ENCODE measurements at places on chromosomes 7 and 10. TPM values are rescaled to one million over a fixed set of nuclear protein-coding genes. Genes with fewer than 3 reads are reported as not detected.
A peak's percentile ranks its signal among the peaks of the same experiment; 100 is the strongest.

POLR1F gene
- 15.7 TPM for total RNA-seq

RAB19 gene
- total RNA-seq: 5.0 TPM

LIPN gene
- not detected for total RNA-seq

NODAL gene
- total RNA-seq: not detected

WNT2 gene
- total RNA-seq: not detected

ANKRD30A gene
- total RNA-seq: not detected

CPA2 gene
- 0.23 TPM for total RNA-seq

GPR26 gene
- not detected for total RNA-seq

TMEM176A gene
- not detected for total RNA-seq

STEAP1 gene
- total RNA-seq: 0.30 TPM

BHLHA15 gene
- total RNA-seq: not detected

ALOX5 gene
- 0.68 TPM for total RNA-seq

DNA sequence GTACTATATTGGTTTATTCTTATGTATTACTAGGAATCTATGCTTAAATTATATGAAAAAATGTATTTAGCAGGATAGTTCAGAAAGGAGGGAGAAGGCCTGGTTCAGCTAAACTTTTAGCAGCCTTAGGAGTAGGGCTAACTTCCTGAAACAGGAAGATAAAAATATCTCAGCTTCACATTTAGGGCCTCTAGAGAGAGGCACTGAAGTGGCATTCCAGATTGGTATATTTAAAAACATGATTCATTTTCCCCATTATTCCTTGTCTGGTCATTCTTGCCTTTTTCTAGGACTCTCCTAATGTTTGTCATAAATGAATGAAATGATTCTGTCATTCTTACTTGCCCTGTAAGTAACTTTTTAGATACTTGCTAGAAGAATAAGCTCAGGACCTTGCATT is 63.0 kb upstream of the CYP26C1 start:
- DNase-seq: no peak

DNA sequence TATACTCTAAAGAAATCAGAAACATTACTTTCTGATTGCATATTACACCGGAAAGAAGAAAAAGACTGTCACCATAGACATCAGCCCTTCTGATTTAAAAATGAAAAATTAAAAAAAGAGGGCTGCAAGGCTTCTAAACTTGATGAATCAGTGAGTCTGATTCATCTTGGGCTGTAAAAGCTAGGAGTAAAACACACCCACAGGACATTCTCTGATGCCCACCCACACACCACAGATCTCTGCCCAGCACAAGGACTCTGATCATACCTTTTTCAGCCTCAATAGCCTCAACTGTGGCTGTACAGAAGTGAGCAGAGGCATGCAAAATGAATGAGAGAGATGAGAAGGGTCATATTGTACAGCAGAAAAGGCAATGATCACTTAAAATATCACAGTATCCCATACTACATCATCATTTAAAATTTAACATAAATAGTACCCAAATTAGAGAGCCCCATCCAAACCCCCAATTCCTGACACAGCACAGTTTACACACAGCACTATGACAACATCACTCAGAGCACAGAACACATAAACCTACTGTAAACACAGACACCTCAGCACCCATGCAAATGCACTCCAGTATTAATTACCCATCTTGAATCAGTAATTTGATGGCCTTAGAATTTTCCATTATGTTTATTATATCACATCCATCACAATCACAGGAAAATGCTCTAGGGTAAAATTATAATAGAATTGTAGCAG is 6.4 kb upstream of the MSS51 start:
- DNase-seq: no peak

DNA sequence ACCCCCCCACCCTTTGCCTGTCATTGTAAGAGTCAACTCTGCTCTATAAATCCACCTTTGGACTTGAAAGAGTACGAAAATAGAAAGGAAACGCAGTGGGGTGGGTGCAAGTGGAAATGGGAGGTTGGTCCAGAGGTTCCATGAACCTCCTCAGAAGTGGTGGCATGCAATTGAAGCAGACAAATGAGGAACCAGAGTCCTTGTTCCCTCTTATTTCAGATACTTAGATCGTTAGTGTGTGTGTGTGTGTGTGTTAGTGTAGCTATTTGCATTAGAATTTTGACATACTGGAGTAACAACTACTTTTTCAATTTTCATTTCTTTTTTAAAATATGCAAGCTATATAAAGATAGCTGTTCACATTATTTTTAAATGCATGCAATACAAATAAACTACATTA is 18.1 kb upstream of the TFAM start:
- no peak for DNase-seq

DNA sequence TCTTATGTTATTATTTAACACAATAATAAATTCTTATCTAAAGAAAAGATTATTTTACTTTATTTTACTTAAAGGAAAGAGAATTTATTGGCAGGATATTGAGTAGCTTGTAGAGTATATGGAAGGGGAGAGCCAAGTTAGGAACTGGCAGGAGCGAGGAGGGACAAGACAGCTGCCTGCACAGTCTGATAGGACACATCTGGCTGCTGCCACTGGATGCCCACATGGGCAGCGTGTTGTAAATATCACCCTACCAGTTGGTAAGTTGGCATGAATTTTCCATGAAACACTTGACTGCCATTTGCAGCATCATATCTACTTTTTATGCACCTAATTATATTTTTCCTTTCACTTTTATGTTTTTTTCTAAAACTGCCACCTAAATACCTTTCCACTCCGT is 19.6 kb downstream of the SRI start:
- DNase-seq: no peak

DNA sequence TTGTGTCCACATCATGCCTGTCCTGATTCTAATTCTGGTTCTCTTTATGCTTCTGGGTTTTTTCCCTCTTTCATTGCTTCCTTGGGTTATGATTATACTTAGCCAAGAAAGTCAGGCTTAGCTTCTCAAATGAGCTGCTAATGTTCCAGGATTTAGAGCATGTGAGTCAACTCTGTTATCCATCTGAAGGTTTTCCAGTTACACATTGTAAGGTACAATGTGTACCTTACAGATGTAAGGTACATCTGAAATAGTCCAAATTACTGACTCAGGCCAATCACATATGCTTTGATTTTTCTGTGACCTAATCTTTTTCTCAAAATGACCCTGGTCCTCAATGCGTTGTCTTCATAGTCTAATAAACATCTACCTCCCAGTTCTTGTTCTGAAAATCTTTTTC is 13.3 kb upstream of the MIOS start:
- no peak for DNase-seq

GRCh38 chr10:100567826-100568225 is 32.1 kb downstream of the HIF1AN start:
- no peak for DNase-seq

DNA sequence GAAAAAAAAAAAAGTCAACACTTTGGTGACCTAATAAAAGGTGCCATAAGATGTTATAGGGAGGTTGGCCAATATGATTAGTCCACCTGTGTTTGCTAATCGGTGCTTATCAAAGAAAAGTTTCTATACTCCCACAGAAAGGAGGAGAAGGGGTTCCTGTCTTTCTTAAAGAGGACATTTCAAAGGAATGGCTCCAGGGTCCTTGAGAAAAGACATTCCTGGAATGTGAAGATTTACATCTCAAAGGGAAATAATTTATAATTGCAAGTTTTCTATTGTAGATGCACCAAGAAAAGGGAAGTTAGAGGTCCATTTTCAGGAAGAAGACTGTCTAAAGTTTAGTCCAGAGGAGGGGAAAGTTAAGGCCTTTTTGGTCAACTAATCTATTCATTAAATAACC is 715.3 kb downstream of the NXPH1 start:
- no peak for DNase-seq

- DNase-seq: no peak
Measured at GRCh38 chr10:62653254-62653653, 151.3 kb upstream of the ADO start.

DNA sequence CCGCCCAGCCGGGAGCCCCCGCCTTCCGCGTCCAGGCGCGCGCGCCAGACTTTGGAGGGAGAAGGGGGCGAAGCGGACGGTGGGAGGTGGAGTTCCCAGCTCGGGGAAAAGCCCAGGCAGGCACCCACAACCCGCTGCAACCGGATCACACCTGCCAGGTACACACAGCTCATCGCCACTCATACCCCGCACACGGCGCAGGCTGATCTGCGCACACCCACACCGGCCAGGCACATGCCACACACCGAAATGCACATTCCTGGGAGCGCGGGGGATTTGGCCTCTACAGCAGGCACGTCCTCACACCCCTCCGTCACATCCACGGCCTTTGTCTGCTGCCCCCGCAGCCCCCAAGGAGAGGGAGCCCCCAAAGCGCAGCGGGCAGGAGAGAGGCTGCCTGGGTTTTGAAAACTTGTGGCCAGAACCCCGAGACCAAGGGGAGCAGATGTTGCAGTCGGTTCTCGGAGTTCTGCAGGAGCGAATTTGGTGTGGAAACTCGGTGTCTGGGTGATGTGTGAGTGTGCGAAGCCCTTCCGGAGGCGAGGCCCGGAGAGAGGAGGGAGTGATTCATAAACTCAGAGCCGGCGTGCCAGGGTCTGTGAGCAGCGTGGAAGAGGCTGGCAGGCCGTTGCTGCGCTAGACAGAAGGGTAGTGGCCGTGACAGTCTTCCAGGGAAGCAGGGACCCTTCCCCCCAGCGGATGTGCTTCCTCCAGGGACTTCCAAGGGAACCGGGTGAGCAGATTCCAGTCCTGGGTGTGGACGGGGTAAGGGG is 734 bp downstream of the CHST3 start:
- peak; percentile 48 for DNase-seq

- DNase-seq: no peak
Measured at GRCh38 chr7:43164757-43165156, 52.3 kb downstream of the HECW1 start.

DNA sequence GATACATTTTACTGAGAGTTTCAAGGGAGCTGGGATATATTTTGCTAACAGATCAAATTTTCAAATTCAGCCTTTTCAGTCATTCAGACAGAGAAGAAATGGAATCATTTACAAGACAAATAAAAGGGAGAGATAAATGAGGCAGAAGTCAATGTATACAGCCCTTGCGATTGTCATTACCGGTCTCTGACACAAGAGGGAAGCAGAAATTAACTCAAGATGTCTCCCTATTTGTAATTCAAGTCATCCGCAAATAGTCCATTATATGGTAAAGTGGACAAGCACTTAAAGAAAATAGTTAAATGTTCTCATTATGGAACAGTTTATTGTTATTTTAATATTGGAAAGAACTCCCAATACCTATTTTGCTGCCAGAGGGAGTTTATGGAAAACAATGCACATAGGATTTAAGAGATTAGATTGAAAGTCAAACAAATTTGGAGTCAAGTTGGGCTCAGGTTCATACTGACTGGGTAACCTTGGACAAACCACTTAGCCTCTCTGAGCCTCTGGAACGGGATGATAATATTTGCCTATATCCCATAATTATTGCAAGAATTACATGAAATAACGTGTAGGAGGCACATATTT is 89.3 kb upstream of the PRKCQ start:
- no peak for DNase-seq

- DNase-seq: no peak
Measured at GRCh38 chr10:131655101-131655849, 245.5 kb upstream of the PPP2R2D start.

GRCh38 chr7:147721962-147722830 is 868.4 kb upstream of the C7orf33 start:
- no peak for DNase-seq

GRCh38 chr7:132220060-132220459 is 356.2 kb downstream of the PLXNA4 start:
- DNase-seq: no peak

- DNase-seq: no peak
Measured at GRCh38 chr7:142772051-142772450, 1.3 kb downstream of the PRSS2 start.

DNA sequence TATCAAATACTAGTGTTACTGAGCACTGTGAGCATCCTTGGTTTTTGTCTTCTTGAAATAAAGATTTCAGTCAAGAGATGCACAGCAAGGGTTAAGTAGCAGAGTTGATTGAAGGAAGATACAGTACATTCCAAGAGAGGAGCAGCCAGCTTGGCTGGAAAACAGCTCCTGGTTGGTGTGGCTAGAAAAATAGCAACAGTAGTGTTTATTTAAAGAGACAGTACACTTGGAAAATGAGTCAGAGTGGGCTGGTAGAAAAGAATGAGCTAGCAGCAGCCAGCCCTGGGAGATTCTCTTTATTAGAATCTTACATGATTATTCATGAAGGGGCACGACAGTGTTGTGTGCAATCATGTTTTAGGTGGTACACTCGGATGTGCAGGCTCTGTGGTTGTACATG is 1016.4 kb upstream of the SORCS1 start:
- DNase-seq: no peak

GRCh38 chr7:150982351-150982750 is 4.2 kb upstream of the KCNH2 start:
- no peak for DNase-seq

- no peak for DNase-seq
Measured at GRCh38 chr10:124386186-124387077, 32.3 kb downstream of the OAT start.
